T follicular helper cell (primary cell): ENCODE measurements at places on chromosomes 5 and 9.

DNA sequence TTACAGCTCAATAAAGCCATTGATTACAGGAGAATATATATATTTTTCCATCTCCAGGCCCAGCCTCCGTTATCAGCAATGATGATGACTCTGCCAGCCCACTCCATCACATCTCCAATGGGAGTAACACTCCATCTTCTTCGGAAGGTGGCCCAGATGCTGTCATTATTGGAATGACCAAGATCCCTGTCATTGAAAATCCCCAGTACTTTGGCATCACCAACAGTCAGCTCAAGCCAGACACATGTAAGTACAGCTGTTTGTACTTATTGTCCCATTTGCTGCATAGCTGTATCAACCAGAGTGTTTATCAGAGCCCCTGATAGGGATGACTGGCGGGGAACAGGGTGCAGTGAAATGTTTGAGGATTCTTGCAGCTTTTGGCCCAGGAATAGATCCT lies 197.7 kb downstream of the NTRK2 start:
- DNase-seq, result no peak

- DNase-seq, result no peak
Observed at GRCh38 chr5:14161825-14162556, 18.8 kb downstream of the TRIO start.

GRCh38 chr5:13508559-13508958 lies 435.9 kb downstream of the DNAH5 start:
- no peak for DNase-seq

DNA sequence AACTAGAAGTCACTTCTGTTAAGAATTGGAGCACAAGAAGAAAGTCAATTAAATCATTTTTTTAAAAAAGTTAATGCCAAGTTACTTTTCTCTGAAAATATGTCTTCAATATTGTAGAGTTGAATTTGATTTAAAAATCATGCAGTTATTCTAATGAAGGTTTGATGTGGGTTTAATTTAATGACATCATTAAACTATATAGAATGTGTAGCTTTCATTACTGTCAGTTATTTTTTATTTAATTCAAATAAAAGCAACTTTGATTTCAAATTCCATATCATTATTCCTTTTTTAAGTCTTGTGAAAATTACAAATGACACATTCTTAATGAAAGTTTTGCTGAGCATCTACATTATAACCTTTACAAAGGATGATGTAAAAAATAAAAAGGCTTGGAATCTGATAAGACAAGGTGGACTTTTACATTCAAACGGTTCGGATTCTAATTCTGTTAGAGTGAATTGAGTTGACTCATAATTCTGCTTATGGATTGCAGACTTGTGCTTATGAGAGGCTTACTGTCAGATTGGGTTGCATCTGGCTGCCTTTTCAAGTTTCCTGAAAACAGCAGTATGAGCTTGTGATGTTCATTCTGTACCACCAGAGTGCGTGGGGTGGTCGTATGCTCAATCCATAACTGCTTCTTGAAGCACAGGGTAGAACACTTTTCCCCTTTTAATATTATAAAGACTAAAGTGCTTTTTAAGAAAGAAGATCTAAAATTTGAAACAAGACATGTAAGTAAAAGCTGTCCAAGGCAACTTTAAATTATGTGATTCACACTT lies 253.0 kb upstream of the ARRDC3 start:
- DNase-seq, result no peak
